ENCODE measurements at places on chromosomes 13 and 19.

- DNase-seq = no peak
These were observed 168.4 kb upstream of the STARD13 start for GRCh38 chr13:33453936-33454335.

DNA sequence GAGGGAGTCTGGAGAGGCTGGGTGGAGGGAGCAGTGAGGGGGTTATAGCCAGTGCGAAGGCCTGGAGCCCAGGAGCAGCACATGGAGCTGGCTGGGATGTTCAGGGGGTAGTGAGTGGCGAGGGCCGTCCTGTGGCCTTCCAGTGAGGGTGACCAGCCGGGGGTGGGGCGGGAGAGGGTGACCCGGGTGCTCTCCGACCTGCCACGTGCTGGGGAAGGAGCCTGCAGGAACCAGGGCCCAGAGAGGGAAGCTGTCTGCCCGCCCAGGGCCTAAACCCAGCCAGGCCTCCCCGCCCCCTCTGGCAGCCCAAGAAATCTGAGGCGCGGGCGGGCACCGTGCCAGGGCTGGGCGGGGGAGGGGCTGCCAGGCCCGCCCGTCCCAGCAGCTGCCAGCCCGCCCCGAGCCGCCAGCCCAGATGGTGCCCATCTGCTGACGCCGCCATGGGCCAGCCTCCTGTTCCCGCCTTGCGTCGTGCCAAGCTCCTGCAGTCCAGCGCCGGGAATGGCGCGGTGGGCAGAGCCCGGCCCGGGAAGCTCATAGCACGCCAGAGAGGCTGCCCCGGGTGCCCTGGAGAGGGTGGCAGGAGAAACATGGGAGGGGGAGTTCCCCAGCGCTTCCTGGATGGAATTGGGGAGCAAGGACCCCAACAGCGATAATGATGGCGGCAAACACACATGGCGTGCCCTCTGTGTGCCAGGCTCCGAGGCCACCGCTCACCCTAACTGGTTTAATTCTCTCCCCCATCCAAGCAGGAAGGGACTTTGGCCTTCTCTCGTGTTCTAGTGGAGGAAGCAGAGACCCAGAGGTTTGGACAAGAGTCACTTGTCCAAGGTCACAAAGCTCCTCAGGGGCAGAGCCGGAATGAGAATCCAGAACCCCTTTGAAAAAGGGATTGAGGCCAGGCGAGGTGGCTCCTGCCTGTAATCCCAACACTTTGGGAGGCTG is 21.5 kb downstream of the NFIC start:
- DNase-seq = peak; percentile 94

GRCh38 chr13:79225487-79226232 is 180.4 kb downstream of the RBM26 start:
- no peak for DNase-seq

DNA sequence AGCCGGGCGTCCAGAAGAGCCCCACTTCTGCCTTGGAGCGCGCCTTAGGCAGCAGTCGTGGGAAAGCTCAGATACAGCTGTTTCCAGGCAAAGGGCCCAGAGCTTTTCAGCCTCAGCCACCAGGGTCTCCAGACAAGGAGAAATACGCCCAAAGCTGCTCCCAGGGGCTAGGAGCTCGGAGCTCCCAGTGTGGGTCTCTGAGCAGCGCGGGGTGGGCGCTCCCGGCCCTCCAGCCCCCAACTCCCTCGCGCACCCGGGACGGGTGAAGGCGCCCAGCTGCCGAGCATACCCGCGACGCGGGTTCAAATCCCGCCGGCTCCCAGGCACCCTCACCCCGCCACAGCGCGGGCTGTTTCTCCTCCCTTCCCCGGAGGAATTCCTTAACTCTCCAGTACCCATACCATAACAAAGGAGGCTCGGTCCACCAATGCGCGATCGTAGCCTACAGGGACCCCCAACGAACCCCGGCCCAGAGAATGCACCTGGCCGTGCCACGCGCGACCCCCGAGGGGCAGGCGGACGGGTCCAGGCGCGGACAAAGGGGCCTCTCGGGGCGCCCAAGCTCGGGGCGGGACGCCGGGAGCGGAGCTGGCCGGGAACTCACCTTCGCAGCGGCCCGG is 507 bp downstream of the COL4A1 start:
- DNase-seq = no peak

- no peak for DNase-seq
These were observed 37.3 kb downstream of the KDM4B start for GRCh38 chr19:5006201-5006600.

- peak; percentile 87 for DNase-seq
These were observed 1.5 kb upstream of the SLC17A7 start for GRCh38 chr19:49442771-49443365.

GRCh38 chr13:27166313-27166712 is 5.3 kb downstream of the USP12 start:
- no peak for DNase-seq

DNA sequence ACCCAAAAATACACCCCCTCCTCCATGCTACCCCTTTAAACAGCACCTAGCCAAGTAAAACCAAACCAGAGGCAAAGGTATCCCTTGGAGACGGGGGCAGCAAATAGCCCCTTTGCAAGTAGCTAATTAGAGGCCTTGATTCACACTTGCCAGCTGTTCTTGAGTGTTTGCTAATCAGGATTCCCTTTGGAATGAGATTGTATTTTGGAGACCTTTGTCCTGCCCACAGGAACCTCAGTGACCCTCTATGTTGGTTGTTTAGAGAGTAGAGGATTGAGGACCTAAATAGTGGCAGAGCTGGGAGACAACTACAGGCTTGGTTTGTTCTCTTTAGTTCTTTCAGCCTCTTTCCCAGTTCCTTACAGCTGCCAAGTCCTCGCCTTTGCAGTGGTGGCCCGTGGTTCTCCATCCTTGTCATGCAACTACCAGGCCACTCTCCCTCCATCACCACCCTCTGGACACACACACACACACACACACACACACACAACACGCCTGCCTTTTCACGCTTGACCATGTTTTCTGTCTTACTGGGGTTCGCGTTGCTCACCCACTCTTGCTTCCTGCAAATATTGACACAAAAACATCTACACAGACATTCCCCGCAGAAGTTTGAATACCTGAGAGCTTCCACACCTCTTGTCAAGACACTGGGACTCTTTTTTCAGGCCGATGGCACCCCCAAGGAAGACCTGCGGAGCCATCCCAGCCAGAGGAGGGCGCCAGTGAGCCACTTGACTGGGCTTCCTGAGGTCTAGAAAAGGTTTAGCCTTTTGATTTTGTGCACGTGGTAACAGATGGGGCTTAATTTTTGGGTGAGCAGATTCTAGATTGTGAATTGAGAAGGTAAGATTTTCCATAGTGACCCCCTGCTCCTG is 80.0 kb upstream of the GPR183 start:
- DNase-seq = no peak

- DNase-seq = no peak
These were observed 557.0 kb downstream of the FGF9 start for GRCh38 chr13:22227895-22228294.

- DNase-seq = no peak
These were observed 1.8 kb downstream of the POLR2E start for GRCh38 chr19:1093330-1093729.

DNA sequence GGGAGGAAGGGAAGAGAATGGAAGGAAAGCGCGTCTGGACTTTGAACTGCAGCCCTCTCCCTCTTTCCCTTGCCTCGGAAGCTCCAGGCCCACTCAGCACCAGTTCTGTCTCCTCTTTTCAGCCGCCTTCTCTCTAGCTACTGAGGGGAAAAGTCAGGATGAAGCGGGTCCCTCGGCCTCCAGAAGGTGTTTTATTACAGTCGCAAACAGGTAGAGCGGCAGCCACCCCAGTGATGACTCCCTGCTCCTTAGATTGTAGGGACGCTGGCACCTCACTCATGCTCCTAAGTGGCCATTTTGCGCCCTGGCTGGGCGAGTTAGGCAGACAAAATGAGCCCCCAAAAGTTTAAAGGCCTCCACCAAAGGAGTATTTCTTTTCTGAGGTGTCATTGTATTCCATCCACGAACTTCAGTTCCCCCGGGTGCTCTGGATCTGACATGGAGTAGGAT is 954 bp upstream of the STK24 start:
- DNase-seq = no peak

DNA sequence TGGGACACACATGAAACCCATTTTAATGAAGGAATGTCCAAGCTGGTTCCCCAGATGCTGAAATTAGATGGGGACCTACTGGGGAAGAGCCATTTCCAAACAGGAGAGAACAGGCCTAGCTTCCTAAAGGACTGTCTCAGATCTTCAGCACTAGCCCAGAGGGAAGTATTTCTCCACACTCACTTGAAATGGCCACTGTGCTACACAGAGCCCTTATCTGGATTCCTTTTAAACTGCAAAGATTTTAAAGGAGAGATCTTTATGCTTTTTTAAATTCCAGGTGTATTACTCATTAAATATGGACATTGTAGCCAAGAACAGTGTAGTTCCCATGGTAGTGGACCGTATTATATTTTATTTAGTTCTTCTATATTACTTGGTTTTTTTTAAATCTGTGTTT is 255.3 kb downstream of the SHISA2 start:
- DNase-seq = no peak

DNA sequence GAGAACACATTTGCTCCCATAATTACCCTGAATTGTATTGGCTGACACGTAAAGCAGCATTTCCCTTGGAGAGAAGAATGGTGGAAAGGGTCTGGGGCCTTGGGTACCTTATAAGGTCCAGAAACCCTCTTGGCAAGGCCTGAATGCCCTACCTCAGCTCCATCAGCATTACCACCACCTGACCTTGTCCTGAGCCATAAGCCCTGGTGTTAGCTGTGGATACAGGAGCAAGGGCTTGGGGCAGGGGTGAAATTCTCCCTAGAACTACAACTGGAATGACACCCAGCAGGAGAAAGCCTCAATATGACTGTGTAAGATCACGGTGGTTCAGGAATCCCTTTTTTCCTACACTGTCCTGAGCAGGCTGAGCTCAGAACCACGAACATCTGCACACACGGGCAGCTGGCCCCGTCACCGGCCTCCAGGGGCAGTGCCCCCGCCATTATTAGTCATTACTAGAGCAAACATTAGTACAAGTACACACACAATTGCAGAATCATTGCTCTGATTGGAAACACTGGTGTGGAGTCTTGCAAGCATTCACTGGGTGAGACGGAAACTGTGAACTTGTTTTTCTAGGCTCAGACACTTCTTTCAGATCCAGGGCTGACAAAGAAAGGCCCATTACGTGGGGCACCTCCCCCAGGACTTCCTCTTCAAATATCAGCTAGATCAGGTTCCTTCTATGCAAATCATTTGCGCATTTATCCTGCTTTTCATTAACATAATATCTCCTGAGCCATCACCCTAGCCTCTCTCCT is 26.8 kb upstream of the MTIF3 start:
- DNase-seq = no peak

GRCh38 chr13:102774214-102774568 is 605 bp upstream of the TEX30 start:
- DNase-seq = no peak

DNA sequence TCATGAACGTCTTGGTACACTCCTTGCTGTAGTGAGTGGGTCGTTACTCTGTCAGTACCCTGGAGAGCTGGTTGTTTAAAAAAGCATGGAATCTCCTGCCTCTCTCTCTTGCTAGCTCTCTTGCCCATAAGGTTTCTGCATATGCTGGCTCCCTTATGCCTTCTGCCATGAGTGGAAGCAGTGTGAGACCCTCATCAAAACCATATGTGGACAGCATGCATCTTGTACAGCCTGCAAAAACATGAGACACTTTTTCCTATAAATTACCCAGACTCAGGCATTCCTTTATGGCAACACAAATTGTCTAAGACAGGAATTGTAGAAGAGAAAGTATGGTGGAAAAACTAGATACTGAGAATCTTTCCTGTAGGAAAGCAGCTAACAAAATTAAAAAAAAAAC is 516.3 kb downstream of the SLITRK6 start:
- DNase-seq = no peak

DNA sequence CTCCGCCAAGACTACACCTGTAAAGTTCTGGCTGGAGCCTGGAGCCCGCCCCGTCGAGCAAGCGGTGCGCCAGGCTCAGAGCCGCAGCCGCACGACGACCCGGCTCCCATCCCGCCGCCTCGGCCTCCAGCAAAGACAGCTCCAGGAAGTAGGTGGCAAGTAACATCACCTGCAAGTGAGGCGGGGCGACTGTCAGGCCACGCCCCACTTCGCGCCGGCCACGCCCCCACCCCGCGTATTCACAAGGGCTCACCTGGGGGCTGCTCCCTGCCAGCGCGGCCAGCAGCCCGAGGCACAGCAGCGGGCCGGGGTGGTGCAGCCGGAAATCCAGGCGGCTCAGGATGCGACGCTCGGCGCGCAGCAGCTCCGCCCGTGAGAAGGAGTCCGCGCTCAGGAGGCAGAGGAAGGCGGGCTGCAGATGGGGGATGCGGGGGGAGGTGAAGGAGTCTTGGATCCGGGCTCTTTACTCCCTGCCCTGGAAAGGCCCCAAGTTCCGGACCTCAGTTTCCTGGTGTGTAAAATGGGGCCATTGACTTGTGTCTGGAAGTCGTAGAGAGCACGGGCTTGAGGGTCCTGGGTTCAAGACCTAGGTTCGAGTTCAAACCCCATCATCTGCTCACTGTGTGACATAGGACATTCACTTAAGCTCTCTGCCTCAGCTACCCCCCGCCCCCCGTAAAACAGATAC is 3.2 kb downstream of the CCNP start:
- DNase-seq = no peak

All from cerebellum (tissue), 4 donors.